NCI-H1105 (cell line): ENCODE measurements at places on chromosomes 16 and 17.

DNA sequence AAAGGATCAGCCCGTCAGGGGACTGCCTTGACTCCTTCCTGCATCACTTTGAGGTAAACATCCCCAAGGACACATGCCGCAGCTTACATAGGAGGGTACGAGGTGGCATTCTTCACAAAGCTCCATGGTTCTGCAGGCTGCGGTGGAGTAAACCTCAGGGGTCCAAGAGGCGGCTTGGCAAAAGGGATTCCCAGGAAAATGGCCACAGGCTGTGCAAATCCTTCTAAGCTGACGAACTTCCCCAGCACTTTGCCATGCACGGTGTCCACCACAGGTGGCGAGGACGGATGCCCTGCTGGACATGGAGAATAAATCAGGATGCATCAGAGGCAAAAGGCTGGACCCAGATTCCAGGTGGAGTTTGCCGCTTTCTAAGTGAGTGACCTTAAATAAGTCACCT is 4.2 kb downstream of the CES1 start:
- no peak for DNase-seq

- no peak for DNase-seq
Measured at GRCh38 chr17:2137342-2138098, 82.6 kb downstream of the HIC1 start.

- DNase-seq: no peak
Measured at GRCh38 chr17:4444782-4445473, 11.2 kb downstream of the SPNS3 start.

GRCh38 chr16:66486773-66487579 is 59.9 kb downstream of the BEAN1 start:
- no peak for DNase-seq

DNA sequence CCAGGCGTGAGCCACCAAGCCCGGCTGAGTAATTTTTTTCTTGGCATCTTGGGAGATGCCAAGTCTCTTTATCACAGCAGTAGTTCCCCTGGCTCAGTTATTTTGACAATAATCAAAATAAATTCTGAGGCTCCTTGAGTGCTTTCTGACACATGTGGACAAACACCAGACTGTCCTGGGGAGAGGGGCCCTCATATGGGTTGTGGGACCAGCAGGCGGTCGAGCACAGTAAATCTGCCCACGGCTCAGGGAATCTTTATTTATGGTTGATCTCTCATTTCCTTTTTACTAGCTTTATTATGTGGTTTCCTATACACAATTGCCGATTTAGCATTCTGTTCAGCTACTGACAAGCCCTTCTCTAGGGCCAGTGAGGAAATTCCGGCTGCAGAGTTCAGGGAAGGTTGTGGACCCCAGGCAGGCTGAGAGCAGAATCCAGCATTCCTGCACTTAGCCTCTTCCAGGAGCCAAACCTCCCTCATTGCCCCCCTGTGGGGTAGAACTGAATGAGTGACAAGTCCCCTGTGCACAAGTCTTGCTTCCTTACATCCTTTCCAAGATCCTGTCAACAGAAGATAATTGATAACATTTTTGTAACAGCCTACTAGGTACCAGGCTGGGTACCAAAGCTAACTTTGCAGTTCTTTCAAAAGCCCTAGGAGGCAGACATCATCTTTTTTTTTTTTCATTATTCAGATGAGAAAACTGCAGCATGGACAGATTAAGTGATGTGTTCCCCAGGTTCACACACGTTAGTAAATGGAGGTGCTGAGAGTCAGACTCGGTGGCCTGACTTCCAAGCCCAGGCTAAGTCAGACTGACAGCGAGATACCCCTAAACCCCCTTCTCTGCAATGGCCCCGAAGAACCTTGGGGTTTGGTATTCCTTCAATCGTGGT is 40.2 kb downstream of the HS3ST3B1 start:
- no peak for DNase-seq

GRCh38 chr17:49247944-49248343 is 17.4 kb upstream of the PHOSPHO1 start:
- DNase-seq: no peak

DNA sequence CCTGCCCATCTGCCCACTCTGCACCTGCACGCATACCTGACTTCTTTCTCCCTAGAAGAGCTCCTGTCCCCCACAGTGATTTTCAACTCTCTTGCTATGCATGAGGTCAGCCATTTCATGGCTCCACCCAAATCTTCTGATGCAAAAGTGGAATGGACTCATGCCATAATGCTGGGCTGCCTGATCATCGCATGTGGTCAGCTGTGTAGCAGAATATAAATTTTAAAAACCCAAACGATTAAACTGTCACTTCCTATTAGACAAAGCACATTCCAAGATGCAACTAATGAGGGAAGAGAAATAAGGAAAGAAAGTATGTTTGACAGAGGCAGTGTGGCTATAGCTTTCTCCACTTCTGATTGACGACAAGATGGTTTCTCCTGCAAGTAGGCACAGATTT is 26.1 kb downstream of the GRIN2A start:
- no peak for DNase-seq

DNA sequence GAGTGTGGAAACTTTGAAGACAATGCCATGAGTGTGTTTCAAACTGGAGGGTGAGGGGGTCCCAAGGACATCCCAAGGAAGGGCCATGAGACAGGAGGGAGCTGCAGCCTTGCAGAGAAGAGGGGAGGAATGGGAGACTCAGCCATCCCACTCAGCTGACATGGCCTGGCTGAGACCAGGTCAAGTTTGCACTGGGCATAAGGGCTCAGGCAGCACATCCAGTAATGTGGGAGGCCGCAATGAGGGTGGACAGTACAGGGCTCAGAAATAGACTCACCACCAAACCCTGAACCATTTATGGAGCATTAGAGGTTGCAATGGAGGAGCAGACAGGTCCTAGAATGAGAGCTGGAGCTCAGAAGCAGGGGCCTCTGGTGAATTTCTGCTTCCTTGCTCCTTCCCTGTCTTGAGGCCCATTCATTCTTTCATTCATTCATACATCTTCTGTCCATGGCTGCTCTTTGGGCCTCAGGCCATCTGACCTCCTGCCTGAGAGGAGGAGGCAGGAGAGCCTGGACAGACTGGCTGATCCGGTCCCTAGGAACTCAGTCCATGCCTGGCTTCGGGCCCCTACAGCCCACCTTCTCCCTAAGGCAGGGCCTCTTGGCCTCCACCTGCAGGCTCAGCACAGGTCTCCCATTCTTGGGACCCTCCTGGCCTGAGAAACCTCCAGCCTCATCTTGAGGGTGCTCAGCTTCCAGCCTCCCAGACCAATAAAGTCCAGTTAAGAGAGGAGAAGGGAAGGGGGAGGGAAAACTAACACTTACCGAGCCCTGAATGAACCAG is 70.5 kb upstream of the CDH5 start:
- no peak for DNase-seq

GRCh38 chr17:1907216-1907631 is 77.4 kb downstream of the RPA1 start:
- no peak for DNase-seq

GRCh38 chr16:23521037-23521743 is 10.9 kb upstream of the GGA2 start:
- no peak for DNase-seq

DNA sequence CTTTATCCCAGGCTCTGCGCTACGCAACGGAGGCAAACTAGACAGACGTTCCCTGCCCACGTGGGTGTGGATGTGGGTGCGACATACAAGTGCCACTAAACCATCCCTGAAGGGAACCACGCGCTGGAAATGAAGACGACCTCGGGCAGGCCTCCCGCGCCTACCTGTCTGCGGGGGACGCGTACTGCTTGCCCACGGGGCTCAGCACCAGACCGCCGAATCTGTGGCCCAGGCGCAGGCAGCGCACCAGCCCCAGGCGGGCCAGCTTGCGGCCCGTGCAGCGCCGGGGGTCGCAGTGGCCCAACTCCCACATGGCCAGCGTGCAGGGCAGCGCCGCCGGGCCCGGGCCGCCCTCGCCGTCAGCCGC is 480 bp downstream of the TSR3 start:
- no peak for DNase-seq

DNA sequence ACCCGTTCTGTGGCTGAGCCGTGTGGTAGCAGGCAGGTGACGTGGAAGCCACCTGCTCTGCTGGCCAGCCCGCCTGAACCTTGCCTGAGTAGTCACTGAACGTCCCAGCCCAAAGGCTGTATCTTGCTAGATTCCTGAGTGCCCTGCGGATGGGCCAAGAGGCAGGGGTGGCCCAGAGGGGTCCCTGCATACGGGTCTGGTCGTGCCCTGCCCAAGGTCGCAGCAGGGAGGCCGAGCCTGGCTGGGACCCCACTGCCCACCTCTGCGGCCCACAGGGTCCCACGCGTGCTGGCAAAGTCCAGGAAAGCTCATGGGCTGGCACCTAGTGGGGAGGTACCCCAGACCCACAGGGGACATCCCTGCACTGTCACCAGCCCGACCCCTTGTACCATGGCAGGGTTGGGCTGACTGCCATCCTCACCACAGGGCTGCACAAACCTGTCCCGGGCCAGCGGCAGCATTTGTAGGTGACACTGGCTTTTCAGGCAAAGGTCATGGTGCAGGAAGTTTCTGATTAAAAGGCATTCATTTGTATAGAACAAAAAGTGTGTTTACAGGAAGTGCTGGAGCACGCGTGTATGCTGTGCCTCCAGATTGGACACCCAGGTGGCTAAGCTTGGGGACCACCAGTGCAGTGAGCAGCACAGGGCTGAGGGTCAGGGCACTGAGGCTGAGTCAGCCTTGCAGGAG is 45.1 kb upstream of the ZC3H18 start:
- no peak for DNase-seq

GRCh38 chr17:27203241-27203640 is 90.7 kb upstream of the WSB1 start:
- DNase-seq: no peak

GRCh38 chr16:9160551-9160911 is 69.1 kb downstream of the HAPSTR1 start:
- DNase-seq: no peak

DNA sequence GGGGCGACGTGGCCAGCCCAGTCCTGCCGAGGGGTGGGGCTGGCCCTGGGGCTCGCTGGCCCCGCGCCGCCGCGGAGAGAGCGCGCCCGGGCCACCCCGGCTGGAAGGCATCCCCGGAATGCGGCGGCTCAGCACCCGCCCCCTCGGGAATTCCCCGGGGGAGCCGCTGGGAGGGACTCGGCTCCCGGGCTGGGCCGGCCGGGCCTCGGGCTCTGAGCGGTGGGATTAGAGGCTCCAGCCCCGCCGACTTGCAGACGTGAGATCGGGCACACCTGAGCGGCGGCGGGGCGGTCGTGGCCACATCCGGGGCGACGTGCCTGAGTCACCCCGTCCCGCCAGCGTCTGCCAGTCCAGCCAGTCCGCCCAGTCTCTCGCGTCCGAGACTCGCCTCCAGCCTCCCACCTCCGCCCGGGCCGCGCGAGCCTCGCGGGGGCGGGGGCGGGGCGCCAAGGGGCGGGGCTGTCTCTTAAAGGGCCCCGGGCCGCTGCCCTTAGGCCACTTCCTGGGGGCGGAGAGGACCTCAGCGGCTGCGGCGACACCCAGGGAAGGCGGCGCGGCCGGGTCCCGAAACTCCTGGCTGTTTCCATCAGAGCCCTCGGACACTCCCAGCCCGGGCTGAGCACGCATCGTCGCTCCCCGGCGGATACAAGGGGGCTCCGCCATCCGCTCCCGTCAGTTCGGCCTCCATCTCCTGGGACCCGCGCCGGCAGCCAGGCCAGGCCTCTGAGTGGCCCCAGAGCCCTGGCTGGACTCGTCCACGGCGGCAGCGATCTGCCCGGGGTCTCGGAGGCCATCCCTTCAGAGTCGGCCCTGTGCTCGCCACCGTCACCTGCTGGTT is at the start of gene KCTD11:
Gene KCTD11, plus strand, starts transcription at position 498 of the 838 bp plus-strand sequence.
- peak; percentile 51 for DNase-seq

DNA sequence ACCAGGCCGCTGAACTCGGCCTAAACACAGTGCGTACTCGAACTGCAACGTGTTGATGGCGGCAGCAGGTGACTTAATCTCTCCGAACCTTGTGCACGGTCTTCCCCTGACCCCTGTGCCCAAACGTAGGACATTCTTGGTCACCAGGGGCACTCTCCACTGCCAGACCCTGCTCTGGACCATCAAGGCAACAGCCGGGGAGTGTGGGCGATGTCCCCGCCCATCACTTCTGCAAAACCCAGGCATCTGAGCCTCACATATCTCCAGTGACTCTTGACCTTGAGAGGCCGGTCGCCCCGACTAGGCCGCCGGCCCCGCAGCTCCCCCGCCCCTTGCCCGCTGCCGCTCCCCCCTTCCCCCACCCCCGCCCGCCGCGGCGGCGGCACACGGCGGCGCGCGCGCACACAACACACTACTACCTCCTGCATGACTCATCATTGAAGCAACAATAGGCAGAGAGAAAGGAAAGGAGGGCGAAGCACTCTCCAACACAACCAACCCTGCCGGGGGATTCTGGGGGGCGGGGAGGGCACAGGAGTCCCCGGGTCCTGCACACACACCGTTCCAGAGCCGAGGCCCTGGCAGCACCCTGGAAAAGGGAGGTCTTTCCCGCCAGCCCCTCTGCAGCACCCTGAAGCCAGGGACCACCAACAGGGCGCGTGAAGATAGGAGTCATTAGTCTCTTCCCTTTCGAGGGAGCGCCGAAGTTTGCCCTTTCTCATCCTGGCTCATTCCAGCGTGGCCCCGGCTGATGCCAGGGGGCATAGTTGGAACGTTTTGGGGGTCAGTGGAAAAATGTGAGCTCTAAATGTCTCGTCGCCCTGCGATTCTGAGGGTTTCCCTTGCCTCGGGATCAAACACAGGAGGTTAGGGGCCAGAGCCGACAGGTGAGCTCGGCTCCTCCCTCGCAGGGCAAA is 1.9 kb downstream of the MNT start:
- no peak for DNase-seq

GRCh38 chr17:15238057-15238456 is 27.1 kb downstream of the PMP22 start:
- no peak for DNase-seq

DNA sequence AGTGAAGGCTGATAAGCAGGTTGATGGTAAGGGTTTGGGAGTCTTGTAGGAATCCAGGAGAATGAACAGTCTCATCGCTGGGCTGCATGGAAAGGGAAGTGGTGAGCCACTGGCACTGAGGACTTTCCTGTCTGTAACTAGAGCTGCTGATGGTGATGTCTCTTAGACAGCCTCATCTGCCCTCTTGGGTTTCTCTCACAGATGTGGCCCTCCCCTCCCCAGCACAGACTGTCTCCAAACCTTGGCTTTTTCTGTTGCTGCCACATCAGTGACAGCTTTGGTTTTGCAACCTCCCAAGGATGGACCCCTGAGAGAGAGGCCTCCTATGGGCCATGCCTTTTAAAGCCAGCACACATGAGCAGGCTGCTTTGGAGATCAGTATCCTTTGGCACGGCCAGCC is 16.9 kb downstream of the PLCG2 start:
- DNase-seq: no peak

GRCh38 chr16:69941251-69942098 is 9.7 kb upstream of the CLEC18A start:
- no peak for DNase-seq
